Naive thymus-derived CD4-positive, alpha-beta T cell (primary cell): ENCODE measurements at places on chromosomes 16 and 17. TPM values are rescaled to one million over a fixed set of nuclear protein-coding genes. Genes with fewer than 3 reads are reported as not detected.

Gene TP53TG3F
- not detected for total RNA-seq

- DNase-seq = no peak
These were observed 7.5 kb upstream of the DNAJA2 start for GRCh38 chr16:46980926-46981325.

DNA sequence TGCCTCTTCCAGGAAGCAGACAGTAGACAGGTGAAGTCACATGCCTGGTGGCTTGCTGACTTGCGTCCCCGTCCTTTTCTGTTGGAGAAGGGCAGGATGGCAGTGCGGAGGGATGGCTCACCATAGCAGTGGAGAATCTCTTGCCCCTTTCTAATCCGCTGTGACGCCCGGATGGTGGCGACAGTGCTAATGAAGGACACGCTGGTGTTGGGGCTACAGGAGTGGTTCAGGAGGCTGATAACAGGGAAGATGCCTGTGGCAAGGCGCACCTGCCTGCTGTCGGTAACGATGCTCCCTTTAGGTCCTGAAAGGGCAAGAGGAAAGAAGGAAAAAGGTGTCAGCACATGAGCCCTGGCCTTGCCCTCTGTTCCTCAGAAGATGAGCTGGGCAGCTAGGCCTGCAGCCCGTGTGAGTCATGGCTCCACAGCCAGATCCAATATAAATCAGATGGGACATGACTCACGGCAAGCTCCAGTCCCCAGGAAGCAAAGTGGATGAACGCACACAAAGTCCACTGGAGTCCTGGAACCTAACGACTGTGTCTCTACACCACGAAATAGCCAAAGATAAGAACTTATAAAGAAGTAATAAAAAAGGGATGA is 25.5 kb downstream of the SERPINF1 start:
- no peak for DNase-seq

GRCh38 chr16:54602666-54603065 is 316.1 kb upstream of the IRX3 start:
- DNase-seq = no peak

Gene CUEDC1
- 1.8 TPM for total RNA-seq

Gene TBC1D16
- 2.4 TPM for total RNA-seq

Gene CMTM3
- total RNA-seq = 64.6 TPM

Gene TP53TG3B
- not detected for total RNA-seq

GRCh38 chr17:77140878-77141767 is at the start of gene SEC14L1:
SEC14L1 (plus strand) TSS chr17:77140969; CDS start chr17:77143597, 2,628 bp downstream.
- DNase-seq = peak; percentile 47

DNA sequence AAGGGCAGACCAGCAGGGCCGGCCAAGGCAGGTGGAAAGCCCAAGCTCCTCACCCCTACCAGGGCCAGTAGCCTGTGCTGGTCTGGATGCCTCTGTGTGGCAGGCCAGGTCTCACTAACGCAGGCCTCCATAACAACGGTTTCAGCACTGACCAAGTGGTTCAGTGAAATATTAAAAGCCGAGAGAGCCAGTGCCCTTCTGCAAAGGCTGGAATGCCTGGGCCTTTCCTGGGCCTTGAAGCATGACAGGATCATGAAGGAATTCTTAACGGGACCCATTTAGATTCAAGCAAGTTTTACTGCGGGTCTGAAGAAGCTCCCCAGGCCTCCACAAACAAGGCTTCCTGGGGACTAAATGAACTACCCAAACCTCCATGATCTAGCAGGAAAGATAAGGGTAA is 16.3 kb downstream of the ADAD2 start:
- no peak for DNase-seq

GRCh38 chr16:87138316-87138715 is 178.9 kb downstream of the C16orf95 start:
- DNase-seq = no peak

DNA sequence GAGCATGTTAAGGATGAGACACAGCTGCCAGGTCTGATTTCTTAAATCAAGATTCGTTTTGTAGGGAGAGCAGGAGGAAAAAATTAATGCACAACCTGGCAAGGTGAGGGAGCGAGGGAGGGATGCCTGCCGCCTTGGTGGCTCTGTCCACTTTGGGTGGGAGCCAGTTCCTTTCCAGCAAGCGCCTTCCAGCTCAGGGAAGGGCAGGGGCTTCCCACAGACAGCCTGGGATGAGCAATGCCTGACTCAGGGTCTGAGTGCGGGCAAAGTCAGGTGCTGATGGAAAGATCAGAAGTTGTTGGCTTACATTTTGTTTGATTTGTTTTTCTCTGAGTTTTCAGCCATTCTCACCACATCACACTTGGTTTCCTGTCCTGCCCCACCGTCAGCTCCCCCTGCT is 220.7 kb downstream of the ENGASE start:
- DNase-seq = no peak

GRCh38 chr17:79219208-79219935 is 144.7 kb downstream of the ENGASE start:
- no peak for DNase-seq

DNA sequence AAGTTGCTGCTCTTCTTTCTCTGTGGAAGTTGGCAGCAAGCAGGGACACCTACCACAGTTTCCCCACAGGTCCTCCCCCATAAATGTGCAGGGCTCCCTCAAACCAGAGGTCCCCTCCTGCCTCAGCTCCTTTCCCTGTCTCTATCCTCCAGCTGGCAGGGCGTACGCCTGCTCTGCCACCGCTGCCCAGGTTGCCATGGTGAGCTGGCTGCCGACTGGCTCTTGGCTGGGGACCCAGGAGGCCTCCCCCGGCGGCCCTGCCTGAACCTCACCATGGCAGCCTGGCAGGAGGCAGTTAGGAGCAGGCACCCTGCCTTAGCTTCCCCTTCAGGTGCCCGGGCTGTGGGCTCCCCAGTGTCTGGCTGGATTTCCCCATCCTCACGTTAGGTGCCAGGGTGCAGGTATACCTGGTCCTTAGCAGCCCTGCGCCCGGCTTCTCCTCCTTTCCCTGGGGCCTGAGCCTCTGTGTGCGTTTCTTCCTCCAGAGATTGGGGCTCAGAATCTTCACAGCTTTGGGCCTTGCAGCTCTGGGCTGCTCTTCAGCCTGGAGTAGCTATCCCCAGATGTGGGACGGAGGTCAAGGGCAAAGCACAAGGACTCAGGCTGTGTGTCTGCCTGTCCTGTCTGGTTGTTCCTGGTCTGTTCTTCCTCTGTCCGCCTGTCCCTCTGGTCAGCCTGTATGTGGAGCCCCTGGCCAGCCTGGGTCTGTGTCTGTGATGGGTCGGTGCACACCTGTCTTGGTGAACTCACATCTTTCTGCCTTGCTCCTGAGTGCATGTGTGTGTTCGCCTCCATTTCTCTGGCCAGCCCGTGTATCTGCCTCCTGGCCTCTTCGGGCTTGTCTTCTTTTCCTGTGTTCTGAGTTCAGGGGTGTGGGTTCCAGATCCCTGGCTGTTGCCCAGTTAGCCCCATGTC is 15.7 kb downstream of the GJD3 start:
- DNase-seq = no peak

DNA sequence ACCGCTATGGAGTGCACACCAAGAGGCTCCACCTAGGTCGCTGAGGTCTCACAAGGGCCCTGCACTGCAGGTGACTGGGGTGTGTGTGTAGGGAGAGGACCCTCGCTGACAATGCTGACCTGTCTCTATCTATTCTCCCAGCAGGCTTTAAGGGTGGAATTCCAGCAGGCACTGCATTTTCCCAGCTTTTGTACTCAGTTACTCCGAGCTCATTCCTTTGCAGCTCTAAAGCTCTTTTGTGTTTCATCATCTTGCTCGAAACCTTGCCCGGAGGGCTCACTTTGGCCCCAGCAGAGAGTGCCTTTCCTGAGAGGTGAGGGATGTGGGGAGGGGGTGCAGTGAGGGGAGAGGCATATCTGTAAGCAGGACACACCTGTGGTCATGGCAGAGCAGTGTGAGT is 39.3 kb downstream of the SMPD3 start:
- no peak for DNase-seq

DNA sequence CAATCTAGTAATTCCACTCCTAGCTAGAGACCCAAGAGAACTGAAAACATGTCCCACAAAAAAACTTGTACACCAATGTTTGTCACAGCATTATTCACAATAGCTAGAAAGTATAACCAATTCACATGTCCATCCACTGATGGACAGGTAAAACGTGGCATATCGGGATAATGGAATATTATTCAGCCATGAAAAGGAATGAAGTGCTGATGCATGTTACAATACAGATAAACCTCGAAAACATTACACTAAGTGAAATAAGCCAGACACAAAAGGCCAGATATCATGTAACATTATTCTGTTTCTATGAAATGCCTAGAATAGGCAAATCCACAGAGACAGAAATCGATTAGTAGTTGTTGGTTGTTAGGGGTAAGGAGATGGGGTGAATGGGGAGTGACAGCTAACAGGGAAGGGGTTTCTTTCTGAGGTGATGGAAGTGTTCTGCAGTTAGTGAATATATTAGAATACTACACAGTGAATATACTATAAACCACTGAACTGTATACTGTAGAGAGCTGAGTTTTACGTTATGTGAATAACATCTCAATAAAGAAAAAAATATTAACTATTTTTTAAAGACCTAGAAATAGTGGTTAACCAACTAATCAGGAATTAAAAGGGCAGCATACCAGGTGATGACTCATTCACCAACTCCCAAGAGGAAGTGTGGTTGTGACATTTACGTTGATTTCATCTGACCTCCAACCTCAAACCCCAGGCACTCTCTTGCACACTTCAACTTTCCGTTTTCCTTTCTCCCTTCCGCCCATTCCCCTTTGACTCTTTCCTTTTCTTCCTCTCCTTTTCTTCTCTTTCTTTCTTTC is 48.6 kb downstream of the GAS7 start:
- DNase-seq = no peak

Gene GALR2
- not detected for total RNA-seq

- DNase-seq = peak; percentile 22
These were observed 201.5 kb upstream of the CACNG5 start for GRCh38 chr17:66633317-66633965.

- DNase-seq = no peak
These were observed 16.3 kb downstream of the USP31 start for GRCh38 chr16:23132775-23133463.
